MV-4-11 (cell line): ENCODE measurements at places on chromosomes 2 and 18.
A peak's percentile ranks its signal among the peaks of the same experiment; 100 is the strongest.

DNA sequence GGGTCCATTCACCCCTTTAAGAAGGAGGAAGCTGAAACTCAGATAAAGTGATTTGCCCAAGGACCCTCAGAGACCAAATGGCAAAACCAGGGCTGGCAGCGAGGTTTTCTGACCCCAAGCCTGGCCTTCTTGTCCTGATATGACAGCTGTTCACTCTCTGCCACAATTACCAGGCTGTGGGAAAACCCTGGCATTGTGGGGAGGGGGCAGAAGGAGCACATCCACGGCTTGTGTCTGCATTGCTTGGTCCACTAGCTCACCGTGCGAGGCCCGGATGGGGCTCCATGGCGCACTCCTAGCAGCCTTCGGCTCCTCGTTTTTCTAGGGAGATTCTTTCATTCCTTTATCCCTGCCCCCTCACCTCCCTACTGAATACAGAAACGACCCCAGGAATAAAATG, 143.4 kb upstream of the SIX2 start:
- DNase-seq: no peak

- DNase-seq: no peak
These were observed 801.3 kb upstream of the ID2 start for GRCh38 chr2:7880566-7880965.

DNA sequence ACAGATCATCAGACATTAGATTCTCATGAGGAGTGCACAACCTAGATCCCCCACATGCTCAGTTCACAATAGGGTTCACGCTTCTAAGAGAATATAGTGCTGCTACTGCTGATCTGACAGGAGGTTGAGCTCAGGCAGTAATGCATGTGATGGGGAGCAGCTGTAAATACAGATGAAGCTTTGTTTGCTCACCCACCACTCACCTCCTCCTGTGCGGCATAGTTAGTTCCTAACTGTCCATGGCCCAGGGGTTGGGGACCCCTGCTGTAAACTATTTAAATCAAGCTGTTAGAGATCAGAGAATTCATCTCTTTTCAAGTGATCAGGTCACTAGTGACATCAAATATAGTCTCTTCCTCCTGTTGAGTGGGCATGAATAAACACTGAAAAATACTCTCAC, 88.8 kb upstream of the ACVR2A start:
- DNase-seq: no peak

GRCh38 chr2:178066890-178067669, 5.5 kb downstream of the PDE11A start:
- no peak for DNase-seq

- DNase-seq: peak; percentile 88
These were observed 6.6 kb upstream of the OXER1 start for GRCh38 chr2:42770288-42771131.

DNA sequence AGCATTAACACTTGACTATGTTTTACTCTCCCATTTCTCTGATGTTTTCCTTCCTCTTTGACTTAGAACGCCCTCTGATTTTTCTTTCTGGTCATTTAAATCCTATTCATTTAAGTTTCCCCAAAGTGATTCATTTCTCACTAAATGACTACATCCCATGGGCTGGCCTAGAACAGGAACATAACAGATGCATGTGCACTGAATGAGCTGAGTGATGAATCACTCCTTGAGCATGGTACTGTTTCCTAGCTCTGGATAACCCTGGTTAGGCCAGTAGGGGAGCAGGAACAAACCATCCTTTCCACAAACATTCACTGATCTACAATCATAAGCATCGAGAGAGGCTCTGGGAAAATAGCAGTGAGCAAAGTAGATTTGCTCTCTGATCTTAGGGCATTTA, 221.9 kb upstream of the SETBP1 start:
- DNase-seq: no peak

DNA sequence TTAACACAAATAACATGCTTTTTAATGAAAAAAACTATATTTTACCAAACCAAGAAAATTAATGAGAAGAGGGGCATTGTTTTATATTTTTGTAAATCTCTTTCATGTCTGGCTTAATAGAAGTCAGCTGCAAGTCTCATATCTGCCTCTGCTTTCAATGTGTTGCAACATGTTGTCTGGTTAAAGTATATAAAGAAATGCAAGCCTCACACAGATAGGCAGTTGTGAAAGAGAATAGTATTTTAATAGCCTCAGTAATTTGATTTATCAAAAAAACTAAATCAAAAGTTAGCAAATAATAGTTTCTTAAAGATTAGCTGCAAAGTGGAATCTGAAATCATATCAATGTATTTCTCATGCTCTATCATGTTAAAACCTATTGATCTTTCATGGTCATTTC, 52.9 kb upstream of the NCOA1 start:
- DNase-seq: peak; percentile 39

- no peak for DNase-seq
These were observed 130.8 kb downstream of the ZNF236 start for GRCh38 chr18:76953156-76953555.

DNA sequence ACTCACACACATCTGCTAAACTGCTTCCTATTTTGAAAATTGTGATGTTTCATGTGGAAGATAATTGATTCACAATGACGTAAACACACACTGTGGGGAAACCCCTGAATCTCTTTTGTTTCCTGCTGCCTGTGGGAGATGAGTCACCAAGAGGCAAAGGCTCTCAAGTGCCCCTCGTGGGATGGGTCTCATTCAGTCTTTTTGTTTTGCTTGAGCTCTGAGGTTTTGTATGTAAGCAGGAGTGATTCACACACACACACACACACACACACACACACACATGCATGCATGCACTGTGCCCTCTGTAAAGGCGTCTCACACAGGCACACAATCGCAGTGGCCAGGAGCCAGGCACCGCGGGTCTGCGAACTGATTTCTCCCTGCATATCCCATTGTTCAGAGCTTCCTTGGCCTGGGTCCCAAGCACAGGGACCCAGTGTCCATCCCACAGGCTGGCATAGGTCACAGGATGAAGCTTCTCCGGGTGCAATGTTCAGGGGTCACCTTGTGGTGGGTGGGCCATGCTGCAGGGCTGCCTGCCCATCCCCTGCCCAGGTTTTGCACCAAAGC, 12.1 kb upstream of the ARHGEF4 start:
- DNase-seq: peak; percentile 90

DNA sequence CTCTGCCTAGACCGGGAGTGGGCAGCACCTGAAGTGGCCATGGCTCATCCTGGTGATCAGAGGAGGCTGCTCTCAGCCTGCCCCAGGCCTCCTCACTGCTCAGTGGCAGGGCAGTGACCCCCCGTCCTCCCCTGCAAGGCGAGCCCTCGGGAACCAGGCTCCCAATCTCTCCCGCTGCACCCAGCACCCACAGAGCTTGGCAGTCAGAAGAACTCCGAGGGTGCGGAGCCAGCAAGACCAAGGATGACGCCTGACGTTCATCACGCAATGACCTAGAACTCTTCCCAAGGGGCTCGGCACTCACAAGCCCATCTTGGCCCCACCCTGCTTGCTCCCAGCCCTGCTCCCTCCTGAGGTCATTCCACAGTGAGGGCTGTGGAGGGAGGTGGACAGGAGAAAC, 189.8 kb upstream of the SALL3 start:
- no peak for DNase-seq

- no peak for DNase-seq
These were observed 37.6 kb downstream of the CHMP3 start for GRCh38 chr2:86525421-86526340.

GRCh38 chr18:74534981-74535649, 815 bp downstream of the CNDP1 start:
- no peak for DNase-seq

DNA sequence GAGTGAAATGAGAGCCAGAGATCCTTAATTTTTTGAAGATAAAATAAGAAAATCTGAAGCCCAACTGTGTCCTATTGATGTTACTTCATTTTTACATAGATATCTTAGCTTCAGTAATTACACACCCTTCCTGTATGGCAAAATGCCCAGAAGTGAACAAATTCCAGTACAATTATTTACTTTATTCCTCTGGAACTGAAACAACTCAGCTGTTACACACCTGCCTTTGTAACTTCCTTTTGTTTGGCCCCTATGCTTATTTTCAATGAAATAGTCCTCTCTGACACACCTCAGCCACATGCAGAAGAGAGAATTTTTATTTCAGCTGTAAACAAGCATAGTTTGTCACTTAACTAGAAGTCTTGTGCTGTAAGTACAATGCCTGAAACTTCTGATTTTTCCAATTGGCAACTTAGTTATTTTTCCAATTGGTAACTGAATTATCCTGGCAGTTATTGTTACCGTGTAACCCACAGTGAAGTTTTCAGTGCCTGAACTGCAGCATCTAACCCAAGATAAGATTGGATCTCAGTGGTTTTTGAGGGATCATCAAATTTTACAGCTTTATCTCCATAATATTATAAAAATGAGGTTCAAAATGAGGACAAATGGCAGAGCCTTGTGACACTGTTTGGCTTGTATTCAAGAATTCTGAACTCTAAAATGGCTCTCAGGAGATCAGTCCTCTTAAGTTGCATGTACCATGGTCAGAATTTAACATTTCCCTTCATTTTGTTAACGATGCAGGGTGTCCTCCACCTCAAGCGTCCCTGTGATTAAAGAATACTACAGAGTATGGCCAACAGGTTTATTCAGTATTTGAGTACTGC, 82.6 kb downstream of the PKP4 start:
- DNase-seq: no peak

DNA sequence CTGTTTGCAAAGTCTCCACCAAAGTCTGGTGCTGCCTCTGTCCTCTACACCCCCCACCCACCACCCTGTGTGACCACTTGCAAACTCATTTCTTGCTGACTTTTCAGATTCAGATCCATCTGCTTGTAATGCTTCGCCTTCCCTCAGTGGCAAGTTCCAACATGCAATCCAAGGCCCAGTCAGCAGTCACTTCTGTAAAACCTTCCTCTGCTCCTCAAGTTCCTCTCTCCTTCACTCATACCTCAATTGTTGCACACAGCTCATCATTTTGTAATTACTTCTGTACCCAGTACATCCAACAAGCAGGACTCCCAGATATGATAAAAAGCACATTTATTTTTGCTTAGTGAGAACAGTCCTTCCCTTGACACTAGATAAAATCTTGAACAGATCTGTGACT, 6.5 kb upstream of the LOXHD1 start:
- no peak for DNase-seq

GRCh38 chr2:85613717-85614515, 2.0 kb upstream of the C2orf68 start:
- no peak for DNase-seq

DNA sequence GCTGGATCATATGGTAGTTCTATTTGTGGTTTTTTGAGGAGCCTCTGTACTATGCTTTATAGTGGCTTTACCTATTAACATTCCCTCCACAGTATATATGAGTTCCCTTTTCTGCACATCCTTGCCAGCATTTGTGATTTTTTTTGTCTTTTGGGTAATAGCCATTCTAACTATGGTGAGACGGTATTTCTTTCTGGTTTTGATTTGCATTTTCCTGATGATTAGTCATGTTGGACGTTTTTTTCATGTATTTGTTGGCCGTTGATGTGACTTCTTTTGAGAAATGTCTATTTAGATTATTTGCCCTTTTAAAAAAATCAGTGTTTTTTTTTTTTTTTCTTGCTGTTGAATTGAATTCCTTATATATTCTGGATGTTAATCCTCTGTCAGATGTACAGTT, 31.1 kb downstream of the ACTR3 start:
- no peak for DNase-seq

GRCh38 chr2:127614731-127615130, 31.2 kb upstream of the GPR17 start:
- DNase-seq: no peak

GRCh38 chr2:134127496-134127895, 126.4 kb upstream of the MGAT5 start:
- no peak for DNase-seq

GRCh38 chr2:172084645-172085459, 455 bp upstream of the DLX1 start:
- DNase-seq: peak; percentile 96

DNA sequence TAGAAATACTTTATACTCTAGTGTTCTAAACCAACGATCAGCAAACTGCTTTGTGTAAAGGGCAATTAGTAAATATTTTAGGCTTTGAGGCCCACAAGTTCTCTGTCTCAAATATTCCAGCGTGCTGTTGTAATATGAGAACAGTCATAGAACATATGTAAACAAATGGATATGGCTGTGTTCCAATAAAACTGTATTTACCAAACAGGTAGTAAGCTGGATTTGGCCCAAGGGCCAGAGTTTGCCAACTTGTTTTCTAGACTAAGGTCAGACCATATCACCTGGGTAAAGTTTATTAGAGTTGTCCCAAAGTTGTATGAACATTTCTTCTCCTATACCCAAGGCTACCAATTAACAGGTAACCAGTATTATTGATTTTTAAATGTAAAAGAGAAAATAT, 303.2 kb upstream of the MC4R start:
- no peak for DNase-seq

GRCh38 chr2:233349005-233349998, 5.0 kb upstream of the DGKD start:
- peak; percentile 86 for DNase-seq

DNA sequence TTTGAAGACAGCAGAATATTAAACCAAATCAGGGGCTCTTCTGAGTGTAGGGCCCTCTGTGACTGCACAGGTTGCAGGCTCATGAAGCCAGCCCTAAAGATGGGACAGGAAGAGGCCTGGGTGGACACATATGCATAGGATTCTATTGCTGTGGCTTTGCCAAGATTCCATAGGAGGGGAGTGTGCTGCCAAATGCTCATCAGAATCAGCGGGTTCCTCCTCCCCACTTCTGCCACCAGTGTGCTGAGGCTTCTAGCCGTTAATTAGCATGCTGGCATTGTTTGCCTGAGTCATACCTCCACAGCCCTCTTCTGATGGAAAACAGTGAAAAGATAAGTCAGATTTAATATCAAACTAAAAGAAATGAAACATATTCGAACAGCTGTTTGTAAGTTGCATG, 103.9 kb upstream of the TMEFF2 start:
- DNase-seq: no peak

DNA sequence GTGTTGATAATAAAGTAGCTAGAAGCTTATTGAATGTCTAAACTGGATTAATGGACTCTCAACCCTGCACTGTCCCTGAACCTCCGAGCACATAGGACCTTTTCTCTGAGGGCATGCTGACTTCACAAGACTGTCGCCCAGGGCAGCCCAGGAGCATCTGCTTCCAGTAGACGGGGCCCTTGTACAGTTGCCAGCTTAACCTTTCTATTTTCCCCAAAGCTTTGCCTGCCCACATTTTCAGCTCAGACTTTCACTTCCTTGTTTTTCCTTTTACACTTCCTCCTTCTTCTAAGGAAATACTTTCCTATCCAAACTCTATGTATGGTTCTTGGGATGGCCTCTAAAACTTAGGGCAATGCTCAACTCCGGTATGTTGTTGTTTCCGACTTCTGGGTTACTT, 1.3 kb downstream of the VWA3B start:
- DNase-seq: peak; percentile 99

DNA sequence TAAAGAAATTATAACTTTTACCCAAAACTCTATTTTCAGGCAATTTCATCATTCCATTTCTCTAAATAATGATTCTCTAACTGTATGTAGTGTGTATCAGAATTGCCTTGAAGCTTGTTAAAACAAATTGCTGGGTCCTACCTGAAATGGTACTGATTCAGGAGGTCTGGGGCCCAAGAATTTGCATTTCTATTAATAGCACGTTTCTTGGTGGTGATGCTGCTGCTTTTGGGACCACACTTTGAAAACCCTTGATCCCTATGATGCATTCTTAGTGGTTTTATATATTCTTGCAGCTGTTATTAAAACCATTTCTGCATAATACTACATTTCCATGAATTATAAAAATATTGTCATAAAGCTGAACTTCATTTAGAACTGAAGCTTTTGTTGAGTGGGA, 140.7 kb downstream of the NCK2 start:
- DNase-seq: no peak

GRCh38 chr2:75408771-75409170, 152.0 kb downstream of the EVA1A start:
- DNase-seq: no peak

- no peak for DNase-seq
These were observed 12.3 kb downstream of the PMAIP1 start for GRCh38 chr18:59912007-59912550.
